Fibroblast of skin of back (primary cell): ENCODE measurements at places on chromosomes 3 and 15.
A peak's percentile ranks its signal among the peaks of the same experiment; 100 is the strongest.

- peak; percentile 59 for DNase-seq
These were observed 32.1 kb upstream of the DENND4A start for GRCh38 chr15:65824031-65824743.

DNA sequence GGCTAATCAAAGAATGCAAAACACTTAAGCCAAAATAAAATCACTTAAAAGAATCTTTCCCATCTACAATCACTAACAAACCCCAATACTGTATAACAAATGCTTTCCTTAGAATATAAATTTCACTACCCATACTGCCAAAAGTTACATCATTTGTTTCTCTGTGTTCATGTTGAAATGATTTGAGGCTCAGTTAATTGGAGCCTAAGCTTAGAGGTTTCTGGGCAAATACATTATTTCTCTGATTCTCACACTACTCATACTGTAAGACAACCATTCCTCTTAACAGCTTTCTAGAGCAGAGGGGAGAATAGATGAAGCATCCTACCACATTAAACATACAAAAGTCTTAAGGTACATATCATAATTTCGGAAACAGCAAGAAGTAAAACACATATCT is 2.1 kb downstream of the RIOX2 start:
- DNase-seq = no peak

GRCh38 chr15:49927189-49927861 is 191.7 kb downstream of the ATP8B4 start:
- no peak for DNase-seq

DNA sequence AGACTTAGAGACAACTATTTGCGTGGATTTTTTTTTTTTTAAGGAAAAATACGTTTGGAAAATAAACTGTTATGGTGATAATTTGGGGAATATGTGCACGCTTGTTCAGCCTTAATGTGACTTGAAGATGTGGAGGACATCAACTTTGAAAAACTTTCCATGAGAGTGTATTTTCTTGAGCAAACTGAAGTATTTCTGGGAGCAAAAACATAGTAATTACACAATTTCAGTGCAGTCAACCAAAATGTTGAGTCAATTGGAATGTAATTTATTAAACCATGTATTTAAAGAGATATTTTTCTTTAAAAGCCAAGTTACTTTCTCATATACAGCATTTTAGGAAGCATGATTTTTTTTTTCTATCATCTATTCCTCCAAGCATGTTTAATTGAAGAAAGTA is 80.3 kb upstream of the FLNB start:
- DNase-seq = no peak

GRCh38 chr15:75171408-75171807 is 30.3 kb upstream of the C15orf39 start:
- peak; percentile 94 for DNase-seq
